ENCODE measurements at places on chromosomes 2 and 18.

- DNase-seq, result no peak
Measured at GRCh38 chr2:59912042-59912441, 641.4 kb downstream of the BCL11A start.

DNA sequence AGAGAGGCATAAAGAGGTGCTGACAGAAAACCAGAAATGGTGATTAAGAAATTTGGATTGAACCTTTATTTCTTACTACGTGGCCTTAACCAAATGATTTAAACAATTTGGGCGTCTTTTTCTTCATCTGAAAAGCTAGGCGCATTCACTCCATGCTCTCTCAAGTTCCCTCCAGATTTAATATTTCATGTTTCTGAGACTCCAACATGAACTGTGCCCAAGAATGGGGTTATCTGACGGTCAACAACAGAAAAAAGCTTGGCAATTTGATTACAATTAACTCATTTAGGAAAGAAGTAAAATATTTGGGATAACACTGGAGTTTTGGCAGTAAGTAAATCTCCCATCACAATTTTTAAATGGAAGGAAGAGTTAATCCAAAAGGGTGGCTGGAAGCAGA is 345.4 kb downstream of the ARHGAP15 start:
- no peak for DNase-seq

DNA sequence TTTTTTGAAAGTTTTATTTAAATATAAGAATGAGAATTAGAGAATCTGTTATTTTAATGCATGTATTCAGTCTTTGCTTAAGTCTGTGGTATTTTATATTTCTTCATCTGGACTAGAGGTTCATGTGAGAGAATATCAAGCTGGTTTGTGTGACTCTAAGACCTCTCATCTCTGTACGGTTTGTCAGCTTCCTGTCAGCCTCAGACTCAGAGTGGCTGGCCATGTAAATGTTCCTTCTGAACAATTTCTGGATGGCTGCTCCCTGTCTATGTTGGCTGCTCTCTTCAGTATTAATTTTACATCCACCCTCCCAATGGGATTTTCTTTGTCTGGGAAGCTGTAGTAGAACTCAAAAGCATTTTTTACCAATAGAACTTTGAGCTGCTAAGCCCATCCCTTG is 225.3 kb upstream of the THUMPD2 start:
- no peak for DNase-seq

DNA sequence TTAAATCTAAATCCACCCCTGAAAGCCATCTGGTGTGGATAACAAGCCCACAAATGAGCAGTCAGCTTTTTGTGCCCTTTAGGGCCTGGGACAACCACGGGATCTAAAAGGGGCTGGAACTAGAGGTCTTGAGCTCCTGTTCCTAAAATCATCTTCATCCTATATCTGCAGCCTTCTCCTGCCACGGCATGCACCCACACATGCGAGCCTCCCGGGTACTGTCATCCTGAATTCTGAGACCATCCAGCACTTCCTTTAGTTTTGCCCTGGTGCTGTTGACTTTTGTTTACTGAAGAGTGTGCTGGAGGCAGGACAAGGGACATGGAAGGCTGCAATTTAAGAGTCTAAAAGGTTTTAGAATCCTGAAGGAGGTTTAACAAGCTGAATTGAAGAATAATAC is 183.2 kb downstream of the FAM210A start:
- DNase-seq, result no peak

GRCh38 chr18:79477711-79478483 is 82.2 kb downstream of the NFATC1 start:
- DNase-seq, result no peak

- no peak for DNase-seq
Measured at GRCh38 chr2:104855221-104856085, 1.5 kb downstream of the POU3F3 start.

DNA sequence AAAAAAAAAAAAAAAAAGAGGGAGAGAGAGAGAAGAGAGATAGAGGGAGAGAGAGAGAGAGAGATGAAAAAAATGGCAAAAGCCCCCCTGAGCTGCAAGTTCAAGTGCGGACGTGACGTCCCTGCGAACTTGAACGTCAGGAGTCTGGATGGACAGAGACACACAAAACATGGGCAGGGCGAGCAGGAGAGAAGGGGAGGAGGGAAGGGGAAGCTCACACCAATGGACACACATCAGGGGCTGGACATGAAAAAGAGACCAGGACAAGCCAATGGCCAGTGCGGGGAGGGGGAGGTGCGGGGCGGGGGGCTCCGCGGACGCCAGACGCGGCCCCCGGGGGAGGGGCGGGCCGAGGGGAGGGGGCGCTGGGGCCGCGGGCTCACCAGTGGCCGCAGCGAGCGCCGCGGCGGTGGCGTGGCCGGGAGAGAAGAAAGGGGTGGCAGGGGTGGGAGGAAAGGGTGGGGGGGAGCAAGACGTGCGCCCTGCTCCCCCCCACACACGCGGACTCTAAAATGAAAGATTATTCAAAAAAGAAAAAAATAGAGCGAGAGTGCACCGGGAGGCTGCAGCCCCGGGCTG is at the start of gene BCL11A:
BCL11A (minus strand) TSS at position 160 of the 579 bp plus-strand sequence. CDS start 384 bp downstream, outside the sequence.
- peak; percentile 60 for DNase-seq

GRCh38 chr2:134727385-134727784 is 8.6 kb upstream of the TMEM163 start:
- DNase-seq, result no peak

DNA sequence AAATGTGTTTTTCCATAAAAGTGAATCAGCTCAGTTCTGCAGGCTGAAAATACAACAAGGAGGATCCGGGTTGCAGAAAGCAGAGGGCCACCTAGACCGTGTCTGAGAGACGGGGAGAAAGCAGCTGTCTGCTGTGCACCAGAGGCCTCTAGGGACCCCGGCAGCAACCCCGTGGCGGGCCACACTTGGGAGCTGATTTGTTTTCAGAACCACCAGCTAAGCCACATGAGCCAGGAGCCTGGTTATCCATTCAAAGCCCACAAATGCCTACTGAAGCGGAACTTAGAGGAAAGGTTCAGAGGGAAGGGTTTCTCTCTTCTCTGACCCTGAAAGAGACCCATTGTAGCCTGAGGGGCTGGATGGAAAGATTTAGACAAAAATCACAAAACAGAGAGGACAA is 28.4 kb upstream of the ID2 start:
- DNase-seq, result no peak

GRCh38 chr2:176187899-176188773 is at the start of gene HOXD1:
HOXD1 (plus strand) TSS chr2:176188668; CDS start chr2:176188802, 134 bp downstream.
- no peak for DNase-seq

GRCh38 chr2:210593166-210593565 is 36.8 kb downstream of the CPS1 start:
- no peak for DNase-seq

DNA sequence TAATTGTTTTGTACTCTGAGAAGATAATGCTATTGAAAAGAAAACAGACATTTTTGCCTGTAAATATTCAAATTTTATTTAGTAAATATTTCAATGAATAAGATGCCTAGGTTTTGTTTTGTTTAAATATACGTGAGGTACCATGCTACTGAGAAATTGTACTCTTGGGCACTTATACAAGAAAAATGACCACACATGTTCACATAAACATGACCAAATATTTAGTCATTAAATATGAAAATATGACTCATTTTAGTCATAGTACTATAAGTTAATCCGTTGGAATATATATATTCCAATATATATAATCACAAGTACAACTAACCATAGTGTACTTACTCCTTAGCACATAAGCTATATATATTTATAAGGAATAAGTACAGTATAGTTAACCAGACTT is 56.7 kb upstream of the ZNF804A start:
- no peak for DNase-seq

DNA sequence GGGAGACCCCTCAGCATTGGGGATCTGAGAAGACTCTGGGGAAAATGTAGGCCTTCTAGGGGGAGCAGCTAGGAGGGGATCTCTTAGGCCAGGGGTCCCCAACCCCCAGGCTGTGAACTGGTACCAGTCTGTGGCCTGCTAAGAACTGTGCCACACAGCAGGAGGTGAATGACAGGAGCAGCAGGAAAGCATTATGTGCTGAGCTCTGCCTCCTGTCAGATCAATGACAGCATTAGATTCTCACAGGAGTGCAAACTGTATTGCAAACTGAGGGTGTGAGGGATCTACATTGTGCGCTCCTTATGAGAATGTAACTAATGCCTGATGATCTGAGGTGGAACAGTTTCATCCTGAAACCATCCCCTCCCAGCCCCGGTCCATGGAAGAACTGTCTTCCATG is 127.3 kb downstream of the SCG2 start:
- no peak for DNase-seq

- DNase-seq, result no peak
Measured at GRCh38 chr18:79790996-79791972, 6.5 kb upstream of the KCNG2 start.

DNA sequence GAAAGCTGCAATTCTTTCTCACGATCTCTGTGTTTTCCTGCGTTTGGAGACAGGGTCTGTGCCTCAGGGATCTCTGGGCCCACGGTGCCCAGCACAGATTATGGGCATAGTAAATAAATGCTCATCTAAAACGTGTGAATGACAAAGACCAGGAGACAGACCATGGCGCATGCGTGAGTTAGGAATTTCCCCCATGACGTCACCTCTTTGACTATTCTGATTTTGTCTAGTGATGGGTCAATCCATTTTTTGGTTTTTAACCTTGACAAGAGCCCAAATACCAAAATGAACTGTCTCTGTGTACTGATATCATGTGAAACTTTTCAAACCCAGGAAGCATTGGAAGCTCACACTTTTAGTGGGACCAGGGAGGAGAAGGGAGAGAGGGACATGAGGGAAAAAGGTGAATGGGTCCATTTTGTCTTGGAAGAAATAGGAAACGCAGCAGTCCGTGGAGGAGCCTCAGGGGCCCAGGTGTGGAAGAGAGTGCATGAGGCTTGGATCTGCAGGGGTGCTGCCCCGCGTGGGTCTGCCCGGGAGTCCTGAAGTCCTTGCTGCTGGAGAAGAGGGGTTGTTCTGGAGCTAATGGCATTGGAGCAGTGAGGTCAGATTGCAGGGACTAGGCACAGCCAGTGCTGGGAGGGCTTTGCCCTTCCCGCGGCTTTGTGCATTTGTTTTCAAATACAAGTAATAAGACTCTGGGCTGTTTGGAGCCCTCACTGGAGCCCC is 172.2 kb downstream of the ASB1 start:
- DNase-seq, result no peak

- DNase-seq, result no peak
Measured at GRCh38 chr18:78238404-78239089, 741.1 kb upstream of the SALL3 start.

- no peak for DNase-seq
Measured at GRCh38 chr2:144477281-144477956, 42.5 kb downstream of the ZEB2 start.

DNA sequence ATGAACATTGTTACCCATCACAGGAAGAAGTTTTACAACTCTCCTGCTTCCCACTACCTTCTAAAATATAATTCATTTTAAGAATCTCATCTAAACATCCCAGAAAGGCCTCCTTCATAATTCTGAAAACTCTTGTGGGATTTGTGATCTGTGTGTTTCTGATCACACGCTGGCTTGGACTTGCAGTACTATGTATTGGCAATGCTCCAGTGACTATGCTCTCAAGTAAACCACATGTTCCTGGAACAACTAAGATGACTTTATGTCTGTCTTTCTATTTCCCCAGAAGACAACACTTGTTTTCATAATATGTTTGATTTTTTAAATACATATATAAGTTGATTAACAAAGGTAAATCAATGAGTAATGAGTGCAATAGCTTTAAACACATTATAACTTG is 376.6 kb upstream of the NETO1 start:
- no peak for DNase-seq

DNA sequence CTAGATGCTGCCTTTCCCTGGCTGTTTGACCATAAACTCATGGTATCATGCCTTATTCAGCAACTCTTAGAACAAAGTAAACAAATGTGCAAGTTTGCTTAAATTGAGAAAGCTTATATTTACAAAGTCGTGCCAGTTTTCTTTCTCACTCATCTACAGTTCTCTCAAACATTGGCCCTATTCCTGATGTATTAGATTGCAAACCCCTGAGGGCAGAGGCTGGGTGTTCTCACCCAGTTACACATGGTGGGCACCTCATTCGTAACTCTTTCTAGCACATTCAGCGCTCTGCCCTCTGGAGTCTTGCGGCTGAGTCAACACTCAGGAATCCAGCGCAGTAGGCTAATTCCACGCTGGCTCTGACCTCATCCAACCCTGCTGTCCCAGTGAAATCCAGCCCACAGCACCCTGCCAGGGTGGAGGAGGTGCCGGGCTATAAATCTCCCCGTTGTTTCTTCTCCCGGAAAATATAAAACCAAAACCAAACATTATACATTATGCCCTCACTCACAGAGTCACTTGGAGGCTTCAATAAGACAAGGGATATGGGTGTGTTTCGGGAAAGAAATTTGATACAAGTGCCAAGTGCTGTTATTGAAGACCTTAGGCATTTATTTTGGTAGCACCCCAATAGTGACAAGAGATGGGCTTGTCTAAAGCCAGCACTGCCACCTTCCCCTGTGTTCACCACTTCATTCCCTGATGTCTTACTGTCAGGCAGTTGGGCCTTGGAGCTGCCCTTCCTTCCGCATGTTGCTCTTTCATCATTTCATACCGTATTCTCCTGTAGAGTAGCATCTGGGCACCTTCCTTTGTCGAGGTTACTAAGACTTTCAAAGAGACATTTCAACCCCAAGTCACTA is 287.4 kb downstream of the PRKCE start:
- DNase-seq, result no peak

DNA sequence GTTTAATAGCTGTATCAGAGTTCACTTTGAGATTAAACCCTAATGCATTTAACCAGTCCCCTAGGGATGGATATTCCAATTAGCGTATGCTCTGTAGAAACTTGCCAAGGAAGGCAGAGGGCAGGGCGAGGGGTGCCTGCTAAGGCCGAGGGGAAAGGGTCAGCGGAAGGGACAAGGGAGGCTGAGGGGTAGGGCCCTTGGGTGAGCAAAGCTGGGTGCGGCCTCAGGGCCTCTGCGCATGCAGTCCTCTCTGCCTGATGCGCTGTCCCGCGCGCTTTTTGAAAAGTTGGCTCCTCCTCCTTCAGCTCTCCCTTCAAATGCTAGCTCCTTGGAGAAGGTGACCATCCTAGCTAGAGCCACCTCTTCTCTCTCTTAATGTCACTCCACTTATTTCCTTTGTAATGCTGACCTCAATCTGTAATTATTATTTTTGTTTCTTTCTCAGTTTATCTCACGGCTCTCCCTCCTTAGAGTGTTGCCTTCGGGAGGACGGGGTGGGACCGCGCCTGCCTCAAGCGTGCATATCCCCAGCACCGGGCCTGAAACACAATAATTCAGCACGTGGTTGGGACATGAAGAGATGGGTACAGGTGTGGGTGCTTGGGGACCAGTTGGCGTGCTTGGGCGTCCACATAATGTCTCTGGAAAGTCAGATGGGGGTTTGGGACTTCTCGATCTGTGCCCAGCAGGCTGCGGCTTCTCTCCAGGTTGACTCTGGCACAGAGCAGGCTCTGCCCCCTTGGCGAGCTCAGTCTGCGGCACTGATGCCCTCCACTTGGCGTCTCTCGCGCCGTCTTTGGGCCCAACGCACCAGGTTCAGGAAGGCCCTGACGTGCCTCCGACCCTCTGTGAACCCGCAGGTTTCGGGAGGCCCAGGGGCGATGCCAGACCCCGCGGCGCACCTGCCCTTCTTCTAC is 10.0 kb downstream of the ZAP70 start:
- no peak for DNase-seq

GRCh38 chr2:95061601-95062183 is 36.2 kb downstream of the MAL start:
- no peak for DNase-seq

GRCh38 chr2:121570036-121570666 is 39.5 kb downstream of the RNU4ATAC start:
- DNase-seq, result no peak

Measured in progenitor cell of endocrine pancreas (in vitro differentiated cells).